ENCODE measurements at places on chromosomes 4 and X.

DNA sequence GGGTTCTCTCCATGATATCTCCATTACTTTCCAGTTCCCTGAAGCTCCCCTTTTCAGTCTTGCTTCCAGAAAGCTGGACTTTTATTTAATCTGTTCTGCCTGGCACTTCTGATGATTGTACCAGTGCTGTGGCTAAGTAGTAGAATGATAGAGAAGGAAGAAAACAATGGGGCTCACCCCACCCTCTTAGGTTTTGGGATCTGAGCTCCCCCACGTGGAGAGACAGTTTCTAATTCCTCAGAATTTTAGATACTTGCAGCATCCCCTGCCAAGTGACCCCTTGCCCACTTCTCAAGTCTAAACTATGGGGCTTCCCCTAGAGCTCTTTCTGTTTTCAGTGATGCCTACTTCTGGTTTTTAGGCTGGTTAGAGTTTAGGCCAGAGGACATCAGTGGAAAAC, 73.9 kb downstream of the GC start:
- no peak for DNase-seq

GRCh38 chr4:105633241-105633640, 75.2 kb downstream of the INTS12 start:
- DNase-seq, result no peak

DNA sequence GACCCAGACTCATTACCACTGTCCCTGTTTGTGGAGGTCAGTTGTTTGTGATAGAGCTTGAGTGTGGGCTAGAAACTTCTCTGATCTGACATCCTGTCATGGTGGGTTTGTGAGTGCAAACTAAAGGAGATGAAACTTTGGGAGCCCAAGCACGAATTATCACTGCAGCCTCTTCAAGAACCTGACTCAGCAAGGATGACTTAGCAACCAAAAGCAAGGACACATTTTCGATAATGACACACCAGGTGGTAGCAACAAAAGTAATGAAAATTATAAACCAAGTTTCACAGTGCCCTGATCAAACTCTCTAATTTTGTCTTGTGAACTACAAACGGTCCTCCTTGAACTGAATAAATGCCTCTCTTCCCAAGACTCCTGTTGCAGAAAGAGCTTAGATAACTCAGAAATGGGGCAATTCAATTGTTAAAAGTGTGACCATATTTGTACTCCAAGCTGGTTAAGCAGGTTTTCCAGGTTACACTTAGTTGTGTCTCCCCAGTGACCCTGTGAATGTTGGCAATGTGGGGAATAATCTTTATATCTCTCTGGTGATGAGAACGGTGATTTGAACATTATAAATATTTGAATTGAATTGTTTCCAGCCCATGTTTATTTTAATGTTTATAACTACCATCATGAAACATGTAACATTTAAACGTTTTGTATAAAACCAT, 52.6 kb upstream of the ATP8A1 start:
- DNase-seq, result no peak

- no peak for DNase-seq
These were observed 72.5 kb downstream of the QRFPR start for GRCh38 chr4:121308328-121308663.

GRCh38 chr4:133440404-133440803, 291.3 kb downstream of the PCDH10 start:
- DNase-seq, result no peak

GRCh38 chr4:168751263-168752225, 254.7 kb downstream of the PALLD start:
- no peak for DNase-seq

DNA sequence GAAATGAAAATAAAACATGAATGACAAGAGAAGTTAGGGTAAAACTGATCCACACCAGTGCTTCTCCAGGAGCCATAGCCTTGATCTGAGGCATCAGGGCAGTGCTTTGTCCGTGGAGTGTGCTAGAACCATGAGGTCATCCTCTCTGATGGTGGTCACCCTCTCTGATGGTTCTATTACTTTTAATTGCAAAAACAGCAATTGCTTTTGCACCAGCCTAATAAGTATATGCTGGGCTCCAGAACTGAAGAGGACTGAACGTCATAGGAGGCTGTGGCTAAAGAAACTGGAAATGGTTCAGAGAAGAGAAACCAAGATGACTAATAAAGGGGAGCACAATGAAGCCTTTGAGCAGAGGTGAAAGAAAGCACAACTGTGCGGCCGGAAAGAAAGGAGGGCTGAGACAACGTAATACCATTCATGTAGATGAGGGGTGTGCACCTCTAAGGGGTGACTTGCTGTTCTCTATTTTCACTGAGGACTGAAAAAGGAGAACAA, 17.0 kb upstream of the TMEM154 start:
- DNase-seq, result peak; percentile 33

DNA sequence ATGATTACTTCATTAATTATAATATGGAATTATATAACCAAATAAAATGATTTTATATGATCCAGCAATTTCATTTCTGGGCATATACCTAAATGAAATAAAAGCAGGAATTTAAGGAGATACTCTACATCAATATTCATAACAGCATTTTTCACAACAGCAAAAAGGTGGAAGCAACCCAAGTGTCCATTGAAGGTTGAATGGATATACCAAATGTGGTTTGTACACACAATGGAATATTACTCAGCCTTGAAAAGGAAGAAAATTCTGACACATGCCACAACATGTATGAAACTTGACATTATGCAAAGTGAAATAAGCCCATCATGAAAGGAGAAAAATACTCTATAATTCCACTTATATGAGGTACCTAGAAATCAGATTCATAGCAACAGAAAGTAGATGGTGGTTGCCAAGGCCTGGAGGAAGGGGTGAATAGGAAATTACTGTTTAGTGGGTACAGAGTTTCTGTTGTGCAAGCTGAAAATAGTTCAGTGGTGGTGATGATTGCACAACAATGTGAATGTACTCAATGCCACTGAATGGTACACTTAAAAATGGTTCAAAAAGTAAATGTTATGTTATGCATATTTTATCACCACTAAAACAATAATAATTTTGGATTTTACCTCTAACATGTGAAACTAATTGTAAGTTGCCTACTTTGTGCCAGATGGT, 471.5 kb downstream of the SPRY1 start:
- no peak for DNase-seq

GRCh38 chr4:169017971-169018370, 7.9 kb upstream of the CBR4 start:
- no peak for DNase-seq

GRCh38 chr4:139419388-139419914, 34.5 kb upstream of the RAB33B start:
- no peak for DNase-seq

Measured in effector CD4-positive, alpha-beta T cell (primary cell).